Mesenteric fat pad (tissue), 1 donor: ENCODE measurements at places on chromosomes 12 and 14. TPM values are rescaled to one million over a fixed set of nuclear protein-coding genes. Genes with fewer than 3 reads are reported as not detected.

GRCh38 chr14:87678624-87679023 is 314.4 kb downstream of the GALC start:
- no peak for DNase-seq

DNA sequence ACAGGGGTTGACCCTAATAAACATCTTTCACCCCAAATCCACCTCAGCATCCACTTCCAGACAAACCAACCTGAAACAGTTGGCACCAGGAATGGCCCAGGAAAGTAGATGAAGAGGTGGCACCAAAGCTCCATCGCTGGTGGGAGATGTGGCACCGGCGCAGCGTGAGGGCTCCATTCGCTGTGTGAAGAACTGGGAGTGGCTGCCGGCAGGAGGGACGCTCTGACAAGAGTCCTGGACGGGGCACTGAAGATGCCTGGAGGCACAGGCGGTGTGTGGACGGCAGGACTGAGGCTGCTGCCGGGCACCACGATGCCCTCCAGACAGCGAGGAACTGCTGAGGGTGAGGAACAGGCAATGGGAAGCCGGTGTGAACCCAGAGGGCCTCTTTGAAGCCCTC is 29.3 kb downstream of the DIO3 start:
- DNase-seq, result no peak

- DNase-seq, result no peak
Observed at GRCh38 chr14:45686771-45687170, 433.8 kb upstream of the MIS18BP1 start.

DNA sequence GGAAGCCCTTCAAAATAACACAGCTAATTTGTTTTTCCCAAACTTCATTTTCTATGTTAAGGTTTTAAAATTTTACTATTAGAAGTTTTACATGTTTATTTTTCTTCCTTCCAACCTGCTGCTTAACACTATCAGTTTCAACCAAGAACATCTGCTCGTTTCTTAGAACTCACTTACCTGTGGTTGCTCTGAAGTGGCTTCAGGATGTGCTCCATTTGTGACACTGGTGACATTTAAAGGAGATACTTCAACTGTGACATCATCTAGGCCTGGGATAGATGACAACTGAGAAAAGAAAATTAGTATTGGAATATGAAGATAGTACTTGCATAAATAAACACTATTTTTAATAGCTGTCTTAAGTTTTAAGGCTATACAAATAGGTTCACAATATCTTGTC is 17.9 kb downstream of the WASHC3 start:
- no peak for DNase-seq

DNA sequence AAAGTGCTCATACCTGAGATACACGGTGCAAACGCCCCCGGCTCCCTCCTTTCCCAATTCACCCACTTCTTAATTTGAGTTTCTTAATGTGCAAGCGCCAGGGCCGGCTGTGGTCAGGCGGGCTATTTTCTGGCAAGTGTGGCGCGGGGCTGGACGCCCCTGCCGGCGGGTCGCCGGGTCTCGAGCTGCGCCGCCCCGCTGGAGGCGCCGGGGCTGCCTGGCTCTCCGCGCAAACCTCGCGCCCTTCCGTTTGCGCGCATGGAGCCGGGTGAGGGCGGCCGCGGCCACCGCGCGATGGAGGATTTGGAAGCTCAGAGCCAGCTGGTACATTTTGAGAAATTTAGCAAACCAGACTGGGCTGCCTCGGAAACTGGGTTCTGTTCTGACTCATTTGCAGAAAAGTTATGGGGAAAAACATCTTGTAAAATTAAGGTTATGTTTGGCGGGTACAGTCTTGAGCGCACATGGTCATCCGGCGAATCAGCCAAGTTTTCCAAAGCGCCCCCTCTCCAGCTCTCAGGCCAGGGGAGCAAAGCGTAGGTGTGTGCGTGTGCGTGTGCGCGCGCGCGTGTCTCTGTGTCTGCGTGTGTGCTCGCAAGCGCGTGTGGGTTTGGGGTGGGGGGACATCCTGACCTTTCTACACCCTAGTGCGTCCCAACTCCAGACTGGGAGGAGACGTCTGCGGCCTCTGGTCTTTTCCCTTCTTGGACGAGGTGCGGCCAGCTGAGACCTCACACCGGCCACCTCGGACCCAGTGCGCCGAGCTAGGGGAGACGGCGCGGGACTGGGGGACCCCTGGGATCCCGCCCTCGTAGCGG is 6.5 kb upstream of the OTX2 start:
- no peak for DNase-seq

DNA sequence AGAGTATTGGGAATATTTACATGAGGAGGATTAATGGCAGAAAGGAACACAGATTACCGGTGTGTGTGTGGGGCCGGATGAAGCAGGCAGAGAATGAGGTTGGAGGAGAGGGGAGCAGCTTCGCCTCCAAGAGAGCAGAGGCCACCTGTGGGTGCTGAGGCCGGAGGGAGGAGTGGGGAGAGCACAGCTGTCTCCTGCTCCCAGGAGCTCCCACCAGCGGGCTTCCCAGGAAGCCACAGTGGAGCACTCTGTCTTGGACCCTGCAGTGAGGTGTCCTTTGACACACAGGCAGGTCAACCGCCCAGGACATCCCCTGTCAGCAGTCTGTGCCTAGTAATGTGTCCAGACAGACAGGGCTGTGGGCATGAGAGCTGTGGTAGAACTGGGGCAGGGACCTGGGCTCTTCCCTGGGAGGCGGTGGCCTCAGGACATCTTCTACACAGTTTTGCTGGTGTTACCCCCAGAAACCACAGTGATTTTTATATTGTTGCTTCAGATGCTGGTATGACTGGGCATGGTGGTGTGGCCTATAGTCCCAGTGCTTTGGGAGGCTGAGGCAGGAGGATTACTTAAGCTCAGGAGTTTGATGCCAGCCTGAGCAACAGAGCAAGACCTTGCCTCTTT is 18.5 kb upstream of the AMN start:
- no peak for DNase-seq

DNA sequence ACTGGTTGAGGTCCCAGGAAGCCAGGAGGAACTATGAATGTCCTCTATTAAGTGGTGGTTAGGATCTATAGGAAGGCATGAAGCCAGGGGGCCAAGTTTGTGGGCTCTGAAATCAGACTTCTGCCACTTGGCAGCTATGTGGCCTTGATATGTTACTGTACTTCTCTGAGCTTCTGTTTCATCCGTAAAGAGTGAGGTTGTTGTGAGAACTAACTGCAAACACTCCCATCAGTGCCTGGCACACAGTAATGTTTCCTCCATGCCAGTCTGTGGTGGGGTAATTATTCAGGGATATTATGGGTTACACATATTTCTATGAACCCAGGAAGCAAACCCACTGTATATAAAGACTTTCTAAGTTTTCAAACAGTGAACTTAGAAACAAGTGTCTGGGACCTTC is 57.4 kb downstream of the PLXNC1 start:
- no peak for DNase-seq

Gene AQP5
- not detected for total RNA-seq
